CD4-positive, alpha-beta T cell treated with Interleukin-4 for 4 hours (primary cell): ENCODE measurements at places on chromosomes 11 and 22.

- DNase-seq = peak; percentile 18
Measured at GRCh38 chr11:416757-417621, 2.2 kb upstream of the SIGIRR start.

GRCh38 chr11:31725176-31725575 is 85.9 kb downstream of the PAX6 start:
- DNase-seq = no peak

GRCh38 chr22:23222793-23223568 is 42.7 kb downstream of the BCR start:
- DNase-seq = no peak

- DNase-seq = no peak
Measured at GRCh38 chr22:28992565-28993356, 68.9 kb downstream of the C22orf31 start.

GRCh38 chr11:86658534-86658933 is 13.9 kb downstream of the ME3 start:
- no peak for DNase-seq

GRCh38 chr11:70556884-70557741 is 158.8 kb downstream of the CTTN start:
- no peak for DNase-seq

DNA sequence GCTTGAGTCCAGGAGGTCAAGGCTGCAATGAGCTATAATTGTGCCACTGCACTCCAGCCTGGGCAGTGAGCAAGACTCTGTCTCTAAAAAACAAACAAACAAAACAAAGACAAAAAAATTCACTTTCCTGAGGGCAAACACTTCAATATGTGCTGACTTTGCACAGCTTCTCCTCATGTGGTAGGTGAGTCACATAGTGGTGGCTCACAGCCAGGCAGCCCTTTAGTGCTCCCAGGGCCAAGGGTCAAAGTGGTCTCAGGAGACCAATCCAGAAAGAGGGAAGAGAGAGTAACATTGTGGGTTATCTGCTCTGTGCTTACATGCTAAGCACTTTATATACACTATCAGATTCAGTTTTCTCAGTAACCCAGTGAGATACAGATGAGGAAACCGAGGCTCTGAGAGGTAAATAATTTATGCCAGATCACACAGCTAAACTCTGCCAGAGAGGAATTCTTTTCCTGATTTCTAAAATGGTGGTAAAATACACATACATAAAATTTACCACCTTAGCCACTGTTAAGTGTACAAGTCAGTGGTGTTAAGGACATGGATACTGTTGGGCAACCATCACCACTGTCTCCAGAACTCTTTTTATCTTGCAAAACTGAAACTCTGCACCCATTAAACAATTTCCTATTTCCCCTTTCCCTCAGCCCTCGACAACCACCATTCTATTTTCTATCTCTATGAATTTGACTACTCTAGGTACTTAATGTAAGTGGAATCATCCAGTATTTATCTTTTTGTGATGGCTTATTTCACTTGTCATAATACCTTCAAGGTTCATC is 231.7 kb upstream of the NARS2 start:
- DNase-seq = no peak

GRCh38 chr11:12560861-12561260 is 113.4 kb upstream of the TEAD1 start:
- no peak for DNase-seq

DNA sequence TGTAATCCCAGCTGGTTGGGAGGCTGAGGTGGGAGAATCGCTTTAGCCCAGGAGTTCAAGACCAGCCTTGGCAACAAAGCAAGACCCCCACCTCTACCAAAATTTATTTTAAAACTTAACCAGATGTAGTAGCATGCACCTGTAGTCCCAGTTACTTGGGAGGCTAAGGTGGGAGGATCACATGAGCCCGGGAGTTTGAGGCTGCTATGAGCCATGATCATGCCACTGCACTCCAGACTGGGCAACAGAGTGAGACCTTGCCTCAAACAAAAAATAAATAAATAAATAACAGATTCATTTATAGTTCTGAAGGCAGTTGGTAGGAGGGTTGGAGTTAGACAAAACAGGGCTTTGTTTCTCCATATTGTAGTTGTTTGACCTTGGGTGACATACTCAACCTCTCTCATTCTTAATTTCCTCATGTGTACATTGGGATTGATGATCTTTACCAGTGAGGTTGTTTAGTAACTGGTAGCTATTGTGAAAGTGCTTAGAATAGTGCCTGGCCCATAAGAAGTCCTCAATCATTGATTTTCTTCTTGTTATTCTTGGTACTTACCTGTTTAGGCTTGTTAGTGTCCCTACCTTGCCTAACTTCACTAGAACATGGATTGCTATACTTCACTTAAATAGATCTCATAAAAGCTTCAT is 79.1 kb downstream of the EMSY start:
- DNase-seq = no peak

GRCh38 chr11:94111660-94112059 is 17.0 kb upstream of the PANX1 start:
- no peak for DNase-seq

GRCh38 chr11:43735961-43736360 is 55.4 kb downstream of the HSD17B12 start:
- DNase-seq = no peak

DNA sequence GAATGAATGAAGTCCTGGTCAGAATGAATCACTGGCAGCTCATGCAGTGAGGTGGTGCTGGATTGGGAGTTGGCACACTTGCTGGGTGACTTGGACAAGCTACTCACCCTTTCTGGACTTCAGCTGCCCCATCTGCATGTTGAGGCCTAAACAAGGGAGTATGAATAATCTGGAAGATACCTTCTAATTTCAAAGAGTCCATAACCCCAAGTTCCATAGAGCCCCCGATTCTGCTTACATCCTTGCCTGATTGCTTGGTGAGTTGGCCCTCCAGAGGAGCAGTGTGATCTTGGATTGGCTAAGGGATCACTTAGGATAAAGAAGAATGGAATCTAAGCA is 18.3 kb upstream of the ACCSL start:
- no peak for DNase-seq
